ENCODE measurements at places on chromosomes 13 and 19.

- no peak for DNase-seq
Measured at GRCh38 chr13:28533125-28533436, 38.2 kb upstream of the FLT1 start.

DNA sequence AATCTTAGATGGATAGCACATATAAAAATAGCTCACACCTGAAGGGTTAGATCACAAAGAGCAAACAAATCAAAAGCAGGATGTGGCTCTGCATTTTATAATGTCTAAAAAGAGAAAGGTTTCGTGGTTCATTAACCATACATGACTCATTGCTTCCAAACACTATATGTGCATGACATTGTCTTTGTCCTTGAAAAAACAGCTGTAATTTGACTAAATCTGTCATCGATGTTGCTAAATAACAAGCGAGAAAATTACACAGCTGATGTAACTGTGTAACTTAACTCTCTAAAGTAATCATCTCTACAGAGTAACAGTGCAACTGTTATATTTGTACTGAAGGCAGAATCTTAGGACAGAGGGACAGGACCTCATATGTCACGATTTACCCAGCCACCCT is 383.1 kb upstream of the GPC6 start:
- no peak for DNase-seq

- DNase-seq: no peak
Measured at GRCh38 chr13:23450340-23451046, 17.0 kb upstream of the SACS start.

DNA sequence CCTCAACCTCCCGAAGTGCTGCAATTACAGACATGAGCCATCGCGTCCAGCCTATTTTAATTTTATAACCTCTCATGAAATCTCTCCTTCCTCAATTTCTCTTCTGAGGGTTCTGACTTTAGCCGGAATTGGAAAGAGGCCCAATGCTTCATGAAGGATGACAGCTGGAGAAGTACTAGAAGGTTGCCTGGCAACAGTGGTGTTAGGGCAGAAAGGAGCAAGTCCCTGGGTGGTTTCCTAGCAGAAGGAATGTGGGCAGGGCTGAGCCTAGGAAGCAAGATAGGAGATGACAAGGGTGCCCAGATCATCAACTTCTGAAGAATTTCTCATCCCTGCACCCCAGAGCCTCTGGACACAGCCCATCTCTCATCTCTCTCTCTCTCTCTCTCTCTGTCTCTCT is 25.8 kb downstream of the CACNG6 start:
- DNase-seq: no peak

GRCh38 chr19:3386447-3387234 is 20.3 kb downstream of the NFIC start:
- no peak for DNase-seq

DNA sequence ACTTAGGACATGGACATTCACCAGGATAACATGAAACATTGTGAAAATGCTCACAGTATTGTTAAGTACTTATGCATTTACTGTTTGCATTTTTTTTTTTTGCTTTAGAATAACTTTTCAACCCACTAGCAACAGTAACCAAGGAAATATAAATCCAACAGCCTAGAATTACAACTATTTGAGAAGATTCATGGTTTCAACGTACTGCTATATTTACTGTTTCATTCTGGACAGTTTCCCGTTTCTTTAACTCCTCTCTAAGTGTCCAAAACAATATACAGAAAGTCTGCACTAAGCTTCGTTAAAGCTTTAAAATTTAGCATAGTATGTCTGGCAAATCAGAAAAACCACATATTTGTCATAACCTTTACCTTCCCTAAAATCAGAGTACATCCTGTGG is 2.7 kb downstream of the SMAD9 start:
- no peak for DNase-seq

DNA sequence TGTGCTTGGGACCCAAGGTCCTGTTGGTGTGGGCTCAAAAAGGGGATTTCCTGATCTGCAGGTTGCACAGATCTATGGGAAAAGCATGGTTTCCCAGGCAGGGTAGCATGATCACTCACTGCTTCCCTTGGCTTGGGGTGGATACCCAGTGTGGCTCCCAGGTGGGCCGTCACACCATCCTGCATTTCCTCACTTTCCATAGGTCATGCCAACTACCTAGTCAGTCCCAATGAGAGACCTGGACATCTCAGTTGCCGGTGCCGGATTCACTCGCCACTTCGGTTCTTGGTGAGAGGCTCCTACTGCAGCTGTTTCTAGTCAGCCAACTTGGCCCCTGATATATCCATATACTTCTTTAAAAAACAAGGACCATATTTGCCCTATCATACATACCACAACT is 503.0 kb downstream of the PCDH17 start:
- no peak for DNase-seq

DNA sequence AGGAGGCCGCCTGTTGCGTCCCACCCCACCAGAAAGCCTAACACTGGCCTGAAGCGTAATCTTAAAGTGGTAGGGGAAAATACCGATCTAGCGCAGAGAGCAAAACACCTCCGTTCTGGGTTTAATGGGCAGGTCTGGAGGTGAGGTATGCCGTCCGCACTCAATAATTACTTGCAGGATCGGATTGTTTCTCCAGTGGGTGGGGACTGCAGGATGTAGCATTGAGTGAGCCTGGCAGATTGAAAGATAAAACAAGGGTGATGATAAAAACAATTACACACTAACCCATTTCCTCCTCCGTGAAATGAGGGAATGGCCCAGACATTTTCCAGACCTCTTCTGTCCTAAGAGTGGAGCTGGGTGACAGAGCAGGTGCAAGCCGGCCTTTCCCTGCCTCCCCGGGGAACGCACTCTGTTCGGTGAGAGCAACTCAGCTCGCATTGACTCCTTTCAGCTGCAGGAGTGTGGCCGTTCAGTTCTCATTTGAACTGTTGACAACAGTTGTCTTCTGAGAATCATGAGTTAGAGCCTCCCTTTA is 110.2 kb upstream of the DOCK9 start:
- DNase-seq: no peak

- peak; percentile 1 for DNase-seq
Measured at GRCh38 chr13:32309312-32310133, 5.6 kb downstream of the ZAR1L start.

Data from NCI-H460 (cell line).